ENCODE measurements at places on chromosomes 1 and 21.
A peak's percentile ranks its signal among the peaks of the same experiment; 100 is the strongest.

GRCh38 chr1:14974361-14974760 is 179.2 kb upstream of the TMEM51 start:
- no peak overlapping the region for H3K4me3 ChIP-seq
- H3K27me3 ChIP-seq = no peaks in the 10 kb centered on the region
- no peak overlapping the region for H3K27ac ChIP-seq
- no peak for DNase-seq
- H3K36me3 ChIP-seq = no peaks in the 10 kb centered on the region

DNA sequence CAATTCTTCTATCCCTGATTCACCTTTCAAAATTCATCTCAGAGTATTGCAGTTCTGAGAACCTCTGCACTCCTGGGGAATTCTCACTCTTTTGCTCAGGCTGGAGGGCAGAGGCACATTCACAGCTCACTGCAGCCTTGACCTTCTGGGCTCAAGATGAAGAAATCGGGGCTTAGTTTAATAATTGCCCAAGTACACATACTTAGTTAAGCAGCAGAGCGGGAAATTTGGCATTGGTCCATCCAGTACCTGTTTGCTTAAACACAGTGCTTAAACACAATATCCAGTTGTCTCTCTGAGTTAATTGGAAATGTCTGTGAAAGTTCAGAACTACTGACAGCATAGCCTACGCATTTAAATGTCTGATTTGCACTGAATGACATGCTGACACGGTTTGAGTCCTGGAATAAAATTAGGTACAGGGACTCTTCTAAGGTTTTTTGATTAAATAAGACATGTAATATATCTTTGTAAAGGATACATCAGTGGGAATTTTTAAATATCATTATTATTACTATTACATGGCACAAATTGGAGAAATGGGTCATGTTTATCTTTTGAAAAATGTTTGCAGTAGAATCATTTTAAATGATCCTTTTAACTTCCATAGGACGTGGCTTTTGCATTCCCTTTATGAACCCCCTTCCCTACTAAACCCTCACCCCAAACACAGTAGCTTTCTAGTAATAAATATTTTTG is 337.4 kb downstream of the SRGAP2C start:
- no peak overlapping the region for H3K4me3 ChIP-seq
- no peaks in the 10 kb centered on the region for H3K4me1 ChIP-seq
- H3K27me3 ChIP-seq = no peaks in the 10 kb centered on the region
- no peak for DNase-seq
- no peaks in the 10 kb centered on the region for H3K36me3 ChIP-seq

- H3K27me3 ChIP-seq = no peaks in the 10 kb centered on the region
- H3K36me3 ChIP-seq = no peaks in the 10 kb centered on the region
- H3K4me3 ChIP-seq = no peak overlapping the region
- DNase-seq = no peak
- no peak overlapping the region for H3K27ac ChIP-seq
Observed at GRCh38 chr1:42311138-42311537, 23.9 kb downstream of the FOXJ3 start.

GRCh38 chr1:36223381-36223995 is 755 bp upstream of the THRAP3 start:
- peaks cover 27% of the 10 kb centered on the region for H3K4me1 ChIP-seq
- peak overlapping the region; percentile 98 for H3K27ac ChIP-seq
- H3K36me3 ChIP-seq = no peaks in the 10 kb centered on the region
- peak overlapping the region; percentile 98 for H3K4me3 ChIP-seq
- no peaks in the 10 kb centered on the region for H3K27me3 ChIP-seq

GRCh38 chr1:111513410-111514020 is 10.1 kb upstream of the ADORA3 start:
- H3K27me3 ChIP-seq = no peaks in the 10 kb centered on the region
- H3K4me1 ChIP-seq = peaks cover 34% of the 10 kb centered on the region
- DNase-seq = peak; percentile 34
- H3K27ac ChIP-seq = no peak overlapping the region
- H3K36me3 ChIP-seq = no peaks in the 10 kb centered on the region

DNA sequence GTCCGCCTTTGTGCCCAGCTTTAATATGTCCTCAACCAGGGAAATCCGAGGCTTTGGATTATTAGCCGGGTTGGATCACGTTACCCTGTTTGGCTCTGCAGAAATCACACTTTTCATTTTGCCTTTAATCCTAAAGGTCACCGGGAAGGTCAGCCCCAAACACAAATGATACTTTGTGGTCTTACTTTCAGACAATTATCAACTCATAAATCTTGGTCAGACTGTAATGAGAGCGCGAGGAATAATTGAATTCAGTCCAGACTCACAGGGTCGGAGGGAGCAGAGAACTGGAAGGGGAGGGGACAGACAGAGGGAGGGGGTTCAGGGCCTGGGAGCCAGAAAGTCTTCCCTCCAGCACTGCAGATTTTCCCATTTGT is 91.7 kb upstream of the NFIA start:
- H3K4me1 ChIP-seq = peaks cover 14% of the 10 kb centered on the region
- H3K36me3 ChIP-seq = no peaks in the 10 kb centered on the region
- DNase-seq = no peak
- no peaks in the 10 kb centered on the region for H3K27me3 ChIP-seq

DNA sequence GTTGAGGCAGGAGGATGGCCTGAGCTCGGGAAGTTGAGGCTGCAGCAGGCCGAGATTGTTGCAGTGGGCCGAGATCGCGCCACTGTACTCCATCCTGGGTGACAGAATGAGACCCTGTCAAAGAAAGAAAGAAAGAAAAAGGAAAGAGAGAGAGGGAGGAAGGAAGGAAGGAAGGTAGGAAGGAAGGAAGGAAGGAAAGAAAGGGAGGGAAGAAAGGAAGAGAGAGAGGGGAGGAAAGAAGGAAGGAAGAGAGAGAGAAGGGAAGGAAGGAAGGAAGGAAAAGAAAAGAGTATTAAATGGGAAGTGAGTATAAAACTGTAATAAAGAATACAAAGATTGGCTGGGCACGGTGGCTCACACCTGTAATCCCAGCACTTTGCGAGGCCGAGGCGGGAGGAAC is 18.4 kb upstream of the ABL2 start:
- no peak overlapping the region for H3K4me3 ChIP-seq
- H3K27me3 ChIP-seq = no peaks in the 10 kb centered on the region
- no peak overlapping the region for H3K27ac ChIP-seq
- DNase-seq = no peak

- H3K4me1 ChIP-seq = no peaks in the 10 kb centered on the region
- H3K27ac ChIP-seq = no peak overlapping the region
- H3K4me3 ChIP-seq = no peak overlapping the region
- DNase-seq = no peak
- no peaks in the 10 kb centered on the region for H3K36me3 ChIP-seq
- no peaks in the 10 kb centered on the region for H3K27me3 ChIP-seq
Observed at GRCh38 chr1:183368213-183369108, 49.7 kb downstream of the NMNAT2 start.

- no peaks in the 10 kb centered on the region for H3K36me3 ChIP-seq
- H3K27ac ChIP-seq = no peak overlapping the region
- H3K4me1 ChIP-seq = peaks cover 7% of the 10 kb centered on the region
- DNase-seq = no peak
- no peaks in the 10 kb centered on the region for H3K27me3 ChIP-seq
Observed at GRCh38 chr1:220378571-220379302, 106.5 kb upstream of the RAB3GAP2 start.

DNA sequence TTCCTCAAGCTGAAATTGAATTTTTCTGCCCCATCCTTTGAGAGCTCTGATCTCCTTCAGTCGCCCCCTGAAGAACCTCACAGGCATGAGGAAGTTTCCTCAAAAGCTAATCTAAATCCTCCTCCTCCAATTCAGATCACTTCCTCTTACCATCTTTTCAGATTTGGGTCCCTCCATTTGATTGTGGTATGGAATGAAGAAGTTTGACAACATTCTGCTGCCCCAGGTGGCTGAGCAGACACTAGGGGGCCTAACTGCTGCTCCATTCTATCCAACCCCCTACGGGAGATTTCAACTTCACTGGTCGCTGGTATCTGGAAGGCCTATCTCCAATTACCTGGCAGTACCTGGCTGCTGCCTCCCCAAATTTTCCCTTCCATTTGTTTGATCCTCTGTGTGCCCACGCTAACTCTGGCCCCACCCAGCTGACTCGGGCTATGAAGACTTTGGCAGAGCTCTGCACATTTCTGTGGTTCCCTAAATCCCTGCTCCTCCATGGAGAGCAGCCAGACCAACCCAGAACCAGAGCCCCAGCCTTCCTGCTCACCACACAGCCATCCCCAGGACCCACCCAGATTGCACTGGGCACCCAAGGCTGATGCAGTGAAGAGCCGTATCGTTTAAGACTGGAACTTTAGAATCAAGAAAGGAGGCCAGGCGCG is 7.8 kb downstream of the IRF6 start:
- H3K27me3 ChIP-seq = no peaks in the 10 kb centered on the region
- H3K36me3 ChIP-seq = no peaks in the 10 kb centered on the region
- no peak for DNase-seq
- H3K27ac ChIP-seq = no peak overlapping the region

DNA sequence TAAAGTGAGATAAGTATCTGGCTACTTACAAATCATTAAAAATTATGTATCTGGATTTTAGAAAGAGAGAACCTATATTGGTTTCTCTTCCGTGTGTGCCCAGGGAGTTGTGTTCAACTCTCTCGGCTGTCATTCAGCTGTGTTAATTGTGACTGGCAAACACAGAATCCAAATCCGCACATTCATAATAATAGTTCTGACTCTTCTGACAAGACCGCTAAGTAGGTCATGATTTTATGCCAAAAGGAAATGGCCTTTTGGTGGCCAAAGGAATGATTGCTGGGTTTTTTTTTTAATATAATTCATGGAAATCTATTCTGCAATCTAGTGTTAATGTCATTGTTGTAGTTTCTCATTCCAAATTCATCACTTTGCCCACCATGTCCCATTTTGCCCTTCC is 110.7 kb downstream of the AK5 start:
- no peaks in the 10 kb centered on the region for H3K27me3 ChIP-seq
- H3K4me1 ChIP-seq = no peaks in the 10 kb centered on the region
- H3K36me3 ChIP-seq = no peaks in the 10 kb centered on the region
- no peak overlapping the region for H3K4me3 ChIP-seq

DNA sequence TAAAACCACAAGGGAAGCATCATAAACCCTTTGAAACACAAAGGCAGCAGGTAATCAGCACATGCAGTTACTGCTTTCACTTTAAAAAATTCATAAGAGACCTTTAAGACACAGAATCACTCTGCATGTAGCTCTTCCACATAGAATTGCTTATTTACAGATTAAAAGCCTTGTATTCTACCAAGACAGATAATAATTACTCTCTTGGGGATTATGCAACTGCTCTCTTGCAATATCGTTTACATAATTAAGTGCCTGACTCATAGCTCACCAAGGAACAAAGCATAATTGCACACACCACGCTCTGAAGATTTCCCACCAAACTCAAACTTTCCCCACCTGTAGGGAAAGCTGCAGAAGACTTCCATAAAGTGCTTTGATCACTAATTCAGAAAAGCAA is 87.9 kb downstream of the VAV3 start:
- H3K36me3 ChIP-seq = no peaks in the 10 kb centered on the region
- no peak overlapping the region for H3K27ac ChIP-seq

DNA sequence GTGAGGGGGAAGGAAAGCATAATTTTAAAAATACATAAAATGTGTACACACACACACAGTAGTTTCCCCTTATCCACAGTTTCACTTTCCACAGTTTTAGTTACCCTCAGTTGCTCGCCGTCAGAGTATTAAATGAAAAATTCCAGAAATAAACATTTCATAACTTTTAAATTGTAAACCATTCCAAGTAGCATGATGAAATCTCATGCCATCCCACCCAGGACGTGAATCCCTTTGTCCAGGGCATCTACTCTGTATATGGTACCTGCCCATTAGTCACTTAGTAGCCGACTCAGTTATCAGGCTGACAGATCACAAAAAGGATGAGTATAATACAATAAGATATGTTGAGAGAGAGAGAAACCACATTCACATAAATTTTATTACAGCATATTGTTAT is 36.2 kb downstream of the EPS15 start:
- no peak overlapping the region for H3K4me3 ChIP-seq
- H3K4me1 ChIP-seq = peaks cover 6% of the 10 kb centered on the region
- H3K27me3 ChIP-seq = no peaks in the 10 kb centered on the region

- H3K4me1 ChIP-seq = no peaks in the 10 kb centered on the region
- H3K36me3 ChIP-seq = no peaks in the 10 kb centered on the region
- no peak for DNase-seq
- H3K4me3 ChIP-seq = no peak overlapping the region
- H3K27me3 ChIP-seq = no peaks in the 10 kb centered on the region
- H3K27ac ChIP-seq = no peak overlapping the region
Observed at GRCh38 chr1:12106153-12106552, 43.0 kb downstream of the TNFRSF8 start.

DNA sequence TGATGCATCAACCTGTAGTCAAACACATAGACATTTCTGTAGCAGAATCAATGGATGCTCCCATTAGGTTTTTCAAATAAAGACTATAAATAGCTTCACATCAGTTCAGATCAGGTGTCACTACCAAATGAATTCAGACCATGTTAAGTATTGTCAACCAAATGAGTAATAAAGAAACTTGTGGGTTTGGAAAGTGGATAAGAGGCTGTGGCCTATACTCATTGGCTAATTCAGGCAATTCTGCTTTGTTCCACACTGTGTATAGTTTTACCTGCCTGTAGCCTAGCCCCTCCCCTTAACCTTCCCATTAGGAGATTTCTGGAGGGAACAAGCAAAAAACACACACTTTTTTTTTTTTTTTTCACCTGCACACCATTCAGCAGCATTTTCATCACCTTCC is 321.2 kb downstream of the HLX start:
- no peaks in the 10 kb centered on the region for H3K4me1 ChIP-seq
- no peak overlapping the region for H3K27ac ChIP-seq
- no peak overlapping the region for H3K4me3 ChIP-seq

GRCh38 chr1:24351918-24352627 is 32.9 kb downstream of the GRHL3 start:
- H3K27me3 ChIP-seq = no peaks in the 10 kb centered on the region
- no peak for DNase-seq
- H3K4me1 ChIP-seq = no peaks in the 10 kb centered on the region
- no peak overlapping the region for H3K27ac ChIP-seq

DNA sequence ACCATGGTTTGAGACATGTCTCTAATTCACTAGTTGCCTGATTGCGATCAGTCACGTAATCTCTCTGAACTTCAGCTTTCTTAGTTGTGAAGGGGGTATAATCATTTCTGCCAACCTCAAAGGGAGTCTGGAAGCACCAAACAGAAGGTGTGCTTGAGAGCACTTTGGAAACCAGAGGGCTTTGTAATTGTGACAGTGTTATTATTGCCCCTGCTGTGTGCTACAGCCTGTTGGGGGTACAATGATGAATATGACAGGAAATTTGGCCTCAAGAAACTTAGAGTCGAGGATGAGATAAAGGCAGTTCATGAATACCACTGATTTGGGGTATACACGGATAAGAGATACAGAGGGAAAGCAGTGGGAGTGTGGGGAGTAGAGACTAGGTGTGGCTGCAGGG is 150.2 kb upstream of the CD34 start:
- H3K27ac ChIP-seq = no peak overlapping the region
- no peak for DNase-seq
- peaks cover 31% of the 10 kb centered on the region for H3K4me1 ChIP-seq
- no peaks in the 10 kb centered on the region for H3K27me3 ChIP-seq
- H3K36me3 ChIP-seq = no peaks in the 10 kb centered on the region
- H3K4me3 ChIP-seq = no peak overlapping the region

- peak overlapping the region; percentile 69 for H3K4me3 ChIP-seq
- no peaks in the 10 kb centered on the region for H3K36me3 ChIP-seq
- no peak for DNase-seq
- peaks cover 21% of the 10 kb centered on the region for H3K4me1 ChIP-seq
- H3K27me3 ChIP-seq = no peaks in the 10 kb centered on the region
Observed at GRCh38 chr1:51728611-51729155, 111.8 kb downstream of the OSBPL9 start.

All from testis (tissue), 5 donors.